ENCODE measurements at places on chromosomes 1 and 21.

- DNase-seq, result no peak
These were observed 760.0 kb upstream of the PRMT6 start for GRCh38 chr1:106296431-106296830.

- DNase-seq, result no peak
These were observed 54.5 kb upstream of the FAM78B start for GRCh38 chr1:166221316-166221715.

- no peak for DNase-seq
These were observed 114.8 kb downstream of the DNAH14 start for GRCh38 chr1:225044258-225044657.

DNA sequence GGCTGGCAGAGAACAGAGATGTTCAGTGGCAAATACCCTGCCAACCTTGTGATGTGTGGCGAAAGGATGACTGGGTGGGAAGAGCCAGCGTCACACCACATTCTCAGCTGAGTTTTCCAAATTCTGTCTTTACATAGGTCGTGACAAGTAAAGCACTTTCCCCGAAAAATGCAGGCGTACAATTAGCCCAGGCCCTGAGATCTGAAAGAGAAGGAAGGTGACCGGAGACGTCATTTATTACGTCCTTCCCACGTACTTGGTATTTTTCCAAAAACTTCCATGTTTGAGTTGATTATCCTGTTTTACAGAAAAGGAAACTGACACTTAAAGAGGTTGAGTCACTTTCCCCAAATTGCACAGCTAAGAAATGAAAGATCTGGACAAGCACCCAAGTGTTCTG, 413.3 kb downstream of the PRDM2 start:
- DNase-seq, result no peak

DNA sequence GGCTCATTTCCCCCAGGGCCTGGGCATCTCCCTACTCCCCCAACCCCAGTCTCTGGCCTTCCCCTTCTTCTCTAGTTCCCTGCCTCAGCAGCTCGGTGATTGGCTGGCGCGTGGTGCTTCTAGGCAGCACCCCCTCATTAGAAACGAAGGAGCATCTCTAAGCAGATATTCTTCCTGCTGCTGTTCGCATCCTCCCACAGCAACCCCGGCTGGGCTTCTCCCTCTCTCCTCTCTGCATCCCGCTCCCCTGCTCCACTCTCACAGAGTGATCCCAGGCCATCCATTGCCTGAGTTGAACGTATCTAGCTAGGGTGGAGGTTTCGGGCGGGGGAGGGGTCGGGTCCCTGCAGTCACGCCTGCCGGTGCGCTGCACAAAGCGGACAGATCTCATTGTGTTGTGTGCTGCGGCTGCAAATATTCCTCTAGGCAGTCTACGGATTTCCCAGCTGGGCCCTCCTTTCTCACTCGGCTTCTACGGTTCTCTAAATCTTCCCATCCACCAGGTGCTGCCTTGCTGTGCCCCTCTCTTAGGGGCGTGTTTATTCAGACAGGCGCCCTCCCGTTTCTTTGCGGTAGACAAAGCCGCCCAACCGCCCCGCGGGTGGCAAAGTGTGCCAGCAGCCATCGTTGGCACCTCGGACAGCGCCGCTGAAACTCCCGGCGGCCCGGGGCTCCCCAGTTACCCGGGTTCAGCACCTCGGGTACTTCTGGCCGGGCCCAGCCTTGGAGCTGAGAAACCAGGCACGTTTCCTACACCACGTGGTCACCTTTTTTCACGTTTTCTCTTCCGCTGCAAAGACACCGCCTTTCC, 2.2 kb downstream of the CACNA1E start:
- peak; percentile 31 for DNase-seq

DNA sequence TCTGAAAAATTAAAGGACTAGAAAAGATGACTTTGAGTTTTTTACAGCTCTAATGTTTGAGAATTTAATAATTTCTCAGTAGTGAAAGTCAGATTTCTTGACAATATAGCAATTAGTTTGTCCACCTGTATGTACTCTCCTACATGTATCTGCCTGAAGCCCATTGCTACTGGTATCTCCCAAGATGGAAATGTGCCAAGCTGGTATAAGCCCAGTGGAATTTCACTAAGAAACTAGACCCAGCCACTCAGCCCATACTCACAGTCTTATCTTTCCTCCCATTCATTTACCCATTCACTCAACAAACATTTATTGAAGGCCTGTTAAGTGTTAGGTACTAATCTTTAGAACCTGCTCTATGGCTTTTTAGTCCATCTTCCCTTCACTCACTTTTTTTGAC, 21.6 kb upstream of the TRIM45 start:
- DNase-seq, result no peak

DNA sequence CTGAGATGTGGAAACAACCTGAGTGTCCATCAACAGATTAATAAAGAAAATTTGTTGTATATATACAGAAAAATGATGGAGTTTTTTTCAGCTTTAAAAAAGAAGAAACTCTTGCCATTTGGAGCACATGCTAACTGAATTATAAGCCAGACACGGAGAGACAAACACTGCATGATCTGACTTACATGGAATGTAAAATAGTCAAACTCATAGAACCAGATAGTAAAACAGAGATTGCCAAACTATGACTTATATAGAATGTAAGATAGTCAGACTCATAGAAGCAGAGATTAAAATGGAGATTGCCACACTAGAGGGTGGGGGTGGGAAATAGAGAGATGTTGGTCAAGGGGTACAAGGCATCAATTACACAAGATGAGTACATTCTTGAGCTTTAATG, 1786.6 kb downstream of the PLA2G4A start:
- no peak for DNase-seq

DNA sequence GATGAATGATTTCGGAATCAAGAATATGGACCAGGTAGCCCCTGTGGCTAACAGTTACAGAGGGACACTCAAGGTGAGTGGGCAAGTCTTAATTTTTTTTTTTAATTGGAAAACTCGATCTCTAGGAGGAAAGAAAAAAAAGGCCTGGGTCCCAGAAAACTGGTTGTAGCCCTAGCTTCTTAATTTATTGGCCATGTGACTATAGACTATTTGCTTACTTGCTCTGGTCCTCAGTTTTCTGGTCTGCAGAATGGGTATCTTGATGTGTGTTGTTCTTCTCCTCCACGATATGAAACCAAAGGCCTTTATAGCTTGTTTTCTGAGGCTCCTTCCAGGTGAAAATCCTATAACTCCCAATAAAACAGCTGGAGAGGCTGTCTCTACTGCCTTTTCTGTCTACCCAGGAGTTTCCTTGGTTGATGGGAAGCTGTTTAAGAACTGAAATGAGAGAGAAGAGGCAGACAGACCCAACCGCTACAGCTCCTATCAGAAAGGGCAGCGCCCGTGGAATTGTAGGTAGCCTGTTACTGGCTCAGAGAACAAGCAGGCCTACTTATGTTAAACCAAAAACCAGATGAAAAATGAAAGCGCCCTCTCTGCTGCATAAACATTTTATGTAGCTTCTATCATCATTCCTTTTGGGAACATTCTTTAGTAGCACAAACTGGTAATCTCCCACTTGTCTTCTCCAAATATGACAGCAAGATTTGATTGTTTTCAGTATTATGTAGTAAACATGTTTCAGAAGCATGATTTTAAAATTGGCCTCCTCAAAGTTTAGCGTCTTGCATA, 4.5 kb downstream of the ETS2 start:
- no peak for DNase-seq

- DNase-seq, result no peak
These were observed 262.1 kb upstream of the PKN2 start for GRCh38 chr1:88421997-88422396.

GRCh38 chr1:46569884-46570725, 18.7 kb upstream of the KNCN start:
- no peak for DNase-seq

DNA sequence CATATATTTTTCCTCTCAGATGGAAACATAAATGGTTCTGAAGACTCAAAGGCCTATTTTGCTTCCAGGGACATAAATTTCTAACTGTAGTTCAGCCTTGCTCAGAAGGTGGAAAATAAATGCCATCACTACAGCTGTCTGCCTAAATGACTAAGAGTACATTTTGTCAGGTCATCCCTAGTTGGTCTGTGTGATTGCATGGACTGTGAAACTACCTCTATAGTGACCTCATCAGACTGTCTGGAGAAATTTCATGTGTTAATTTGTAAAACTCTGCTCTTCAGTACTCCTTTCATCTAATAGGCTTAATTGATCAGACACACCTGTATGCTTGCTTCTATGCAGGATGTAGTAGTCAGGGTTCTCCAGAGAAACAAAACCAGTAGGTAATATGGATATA, 886.9 kb downstream of the AMY1C start:
- DNase-seq, result no peak

- DNase-seq, result no peak
These were observed 16.9 kb downstream of the SLC19A1 start for GRCh38 chr21:45525153-45525909.

GRCh38 chr1:214604523-214604922, 1.5 kb downstream of the CENPF start:
- DNase-seq, result peak; percentile 69

- no peak for DNase-seq
These were observed 267.8 kb upstream of the RUNX1 start for GRCh38 chr21:35316933-35317332.

GRCh38 chr1:222772996-222773379, 36.0 kb downstream of the FAM177B start:
- DNase-seq, result no peak

DNA sequence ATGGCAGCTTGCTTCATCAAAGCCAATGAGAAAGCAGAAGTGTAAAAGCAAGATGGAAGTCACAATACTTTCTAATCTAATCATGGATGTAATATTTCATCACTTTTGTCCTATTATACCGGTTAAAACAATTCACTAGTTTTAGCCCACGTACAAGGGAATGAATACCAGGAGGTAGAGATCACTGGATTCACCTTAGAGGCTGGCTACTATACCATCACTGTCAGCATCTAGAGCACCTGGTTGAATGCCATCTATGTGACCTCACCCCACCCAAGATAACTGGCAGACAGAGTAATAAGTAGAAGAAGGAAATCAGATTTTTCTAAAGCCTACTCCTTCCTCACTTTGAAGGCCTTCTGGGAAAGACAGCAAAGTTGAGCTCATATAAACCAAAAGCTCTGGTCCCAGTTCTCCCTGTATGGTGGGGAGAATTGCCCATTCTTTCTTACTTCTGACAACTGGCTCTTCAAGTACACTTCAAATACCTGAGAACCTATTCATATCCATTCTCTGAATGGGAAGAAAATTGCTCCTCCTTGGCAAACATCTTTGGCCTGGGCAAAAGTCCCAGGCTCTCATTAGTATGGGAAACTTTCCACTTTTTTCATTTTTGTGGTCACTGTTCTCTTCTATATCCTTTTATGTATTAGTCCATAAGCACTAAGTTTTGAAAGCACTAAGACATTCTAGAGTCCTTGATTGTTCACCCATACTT, 24.8 kb downstream of the HSD3B1 start:
- DNase-seq, result no peak

DNA sequence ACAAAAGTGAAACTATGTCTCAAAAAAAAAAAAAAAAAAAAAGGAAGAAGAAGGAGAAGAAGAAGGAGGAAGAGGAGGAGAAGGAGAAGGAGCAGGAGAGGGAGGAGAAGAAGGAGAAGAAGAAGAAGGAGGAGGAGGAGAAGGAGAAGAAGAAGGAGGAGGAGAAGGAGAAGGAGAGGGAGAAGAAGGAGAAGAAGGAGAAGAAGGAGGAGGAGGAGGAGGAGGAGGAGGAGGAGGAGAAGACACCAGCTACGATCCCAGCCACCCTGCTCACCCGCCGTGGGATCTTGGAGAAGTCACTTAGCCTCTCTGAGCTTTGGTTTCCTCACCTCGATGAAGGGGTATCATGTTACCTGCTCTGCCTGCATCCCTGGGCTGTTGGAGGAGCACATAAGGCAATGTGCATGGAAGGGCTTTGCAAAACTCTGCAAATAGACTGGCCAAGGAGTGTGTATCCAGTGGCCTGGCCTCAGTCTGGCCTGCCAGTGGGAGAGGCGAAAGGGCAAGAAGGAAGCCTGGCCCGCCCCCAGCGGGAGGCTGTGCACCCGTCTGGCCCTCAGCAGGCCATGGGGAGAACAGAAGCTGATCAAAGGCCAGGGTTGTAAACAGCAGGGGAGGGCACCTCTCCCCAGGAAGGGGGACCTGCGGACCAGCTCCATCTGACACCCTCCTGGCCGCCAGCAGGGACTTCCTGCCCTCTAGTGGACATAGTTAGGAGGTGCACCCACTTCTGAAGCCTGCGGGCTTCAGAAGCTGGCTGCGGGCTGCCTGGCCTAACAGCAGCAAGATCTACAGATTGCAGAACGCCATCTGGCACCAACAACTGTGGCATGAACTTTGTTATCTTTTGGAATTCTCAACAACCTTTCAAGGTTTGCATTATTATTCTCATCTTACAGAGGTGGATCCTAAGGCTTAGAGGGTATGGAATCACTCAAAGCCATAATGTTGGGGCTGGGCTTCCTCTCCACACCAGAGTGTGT, 19.2 kb upstream of the CDK18 start:
- DNase-seq, result peak; percentile 87

Data from AG08396 (cell line).